ENCODE measurements at places on chromosomes 5 and 9. TPM values are rescaled to one million over a fixed set of nuclear protein-coding genes. Genes with fewer than 3 reads are reported as not detected.

DNA sequence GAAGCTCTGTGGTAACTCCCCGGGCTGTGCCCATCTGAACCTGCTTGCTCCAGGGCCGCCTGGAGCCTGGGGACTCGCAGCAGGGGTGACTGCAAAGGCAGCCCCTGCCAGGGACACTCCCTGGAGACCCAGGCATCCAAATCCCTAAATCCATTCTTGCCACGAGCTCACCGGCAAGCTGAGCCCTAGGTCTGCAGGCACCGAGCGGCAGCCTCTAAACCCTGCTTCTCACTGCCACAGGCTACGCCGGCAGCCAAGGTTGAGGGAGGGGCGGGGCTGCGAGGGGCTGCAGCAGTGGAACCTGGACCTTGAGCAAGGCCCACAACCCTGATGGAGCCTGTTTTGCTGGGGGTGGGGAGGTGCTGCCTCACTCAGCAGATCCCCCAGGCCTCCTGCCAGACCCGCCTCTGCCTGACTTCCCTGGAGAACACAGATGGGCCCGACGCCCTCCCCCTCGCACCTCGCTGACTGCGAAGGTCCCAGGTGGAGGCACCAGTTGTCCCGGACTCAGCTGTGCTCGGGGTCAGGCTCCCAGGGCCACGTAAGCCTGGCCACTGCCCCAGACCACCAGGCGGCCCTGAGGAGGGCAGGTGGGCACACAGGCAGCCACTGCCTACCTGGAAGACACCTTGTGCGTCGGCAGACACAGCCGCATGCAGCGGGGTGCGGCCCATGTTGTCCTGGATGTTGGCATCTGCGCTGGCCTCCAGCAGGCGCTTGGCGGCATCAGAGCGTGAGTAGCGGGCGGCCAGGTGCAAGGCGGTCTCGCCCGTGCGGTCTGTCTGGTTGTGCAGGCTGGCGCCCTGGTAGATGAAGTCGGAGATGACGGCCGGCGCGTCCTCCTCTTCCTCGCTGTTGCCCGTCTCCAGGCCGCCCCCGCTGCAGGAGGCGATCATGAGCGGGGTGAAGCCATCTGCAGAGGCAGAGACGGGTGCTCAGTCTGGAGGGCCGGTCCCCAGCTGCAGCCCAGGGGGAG, 17.4 kb upstream of the SEC16A start:
- H3K4me1 ChIP-seq = no peaks in the 10 kb centered on the region
- no peak for DNase-seq
- H3K36me3 ChIP-seq = peaks cover 71% of the 10 kb centered on the region

- H3K27me3 ChIP-seq = no peaks in the 10 kb centered on the region
- H3K27ac ChIP-seq = peak overlapping the region; percentile 79
- no peaks in the 10 kb centered on the region for H3K36me3 ChIP-seq
- peak overlapping the region; percentile 79 for H3K4me3 ChIP-seq
Measured at GRCh38 chr5:59038798-59039295, 456.0 kb downstream of the RAB3C start.

- H3K27me3 ChIP-seq = no peaks in the 10 kb centered on the region
- no peak overlapping the region for H3K4me3 ChIP-seq
- H3K27ac ChIP-seq = no peak overlapping the region
- H3K4me1 ChIP-seq = no peaks in the 10 kb centered on the region
- no peaks in the 10 kb centered on the region for H3K36me3 ChIP-seq
Measured at GRCh38 chr5:130216286-130216685, 312.0 kb downstream of the CHSY3 start.

DNA sequence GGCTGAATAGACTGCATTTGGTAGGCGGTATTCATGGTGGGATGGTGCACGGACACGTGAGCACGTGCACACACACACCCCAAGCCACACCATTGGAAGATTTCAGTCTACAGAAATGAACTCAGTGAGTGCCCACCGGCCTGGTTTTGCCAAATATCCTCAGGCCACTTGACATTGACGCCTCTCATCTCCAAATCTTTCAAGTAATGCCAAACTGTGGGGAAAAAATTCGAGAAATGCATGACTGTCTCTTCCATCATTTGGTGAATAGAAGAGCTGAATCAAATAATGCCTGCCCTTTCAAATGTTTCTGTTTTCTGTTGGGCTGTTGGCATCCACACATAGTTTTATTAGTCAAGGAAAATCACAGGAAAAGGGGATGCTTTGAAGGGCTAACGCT, 182.3 kb upstream of the EFNA5 start:
- DNase-seq = no peak
- no peaks in the 10 kb centered on the region for H3K36me3 ChIP-seq
- H3K27ac ChIP-seq = no peak overlapping the region
- H3K4me3 ChIP-seq = no peak overlapping the region
- no peaks in the 10 kb centered on the region for H3K4me1 ChIP-seq

DNA sequence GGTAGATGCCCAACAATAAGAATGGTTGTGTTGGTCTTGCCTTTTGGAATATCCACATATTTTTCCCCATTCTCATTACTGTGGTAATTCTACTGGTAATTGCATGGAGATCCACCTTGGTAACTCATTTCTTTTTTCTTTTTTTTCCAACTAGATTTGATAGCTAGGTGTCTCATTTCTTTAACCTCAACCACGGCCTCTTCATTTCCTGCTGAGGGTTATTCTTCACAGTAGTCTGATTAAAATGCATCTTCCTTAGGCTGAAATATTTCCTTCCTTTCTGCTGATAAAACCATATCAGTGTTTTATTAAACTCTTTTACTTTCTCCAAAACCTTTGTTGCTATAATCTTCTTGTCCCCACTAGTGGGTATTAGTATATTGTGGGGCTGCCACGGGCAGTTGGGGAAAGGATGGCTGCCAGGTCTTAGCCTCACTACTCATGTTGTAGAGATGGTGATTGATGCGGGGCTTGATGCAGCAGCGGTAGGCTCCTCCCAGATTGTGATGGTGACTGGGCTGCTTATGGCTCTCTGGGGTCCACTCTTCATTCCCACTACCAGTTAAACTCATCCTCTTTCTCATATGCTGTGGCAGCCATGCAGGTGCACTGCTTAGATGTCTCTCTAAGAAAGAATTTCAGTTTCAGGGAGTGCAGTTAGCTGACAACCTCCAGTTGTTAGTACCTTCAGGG, 35.9 kb downstream of the KIF2A start:
- H3K27me3 ChIP-seq = no peaks in the 10 kb centered on the region
- H3K27ac ChIP-seq = no peak overlapping the region
- DNase-seq = no peak
- H3K36me3 ChIP-seq = no peaks in the 10 kb centered on the region
- H3K4me1 ChIP-seq = no peaks in the 10 kb centered on the region

PSMB7 gene
- 84.3 TPM for total RNA-seq

C6 gene
- total RNA-seq = 15.0 TPM

DNA sequence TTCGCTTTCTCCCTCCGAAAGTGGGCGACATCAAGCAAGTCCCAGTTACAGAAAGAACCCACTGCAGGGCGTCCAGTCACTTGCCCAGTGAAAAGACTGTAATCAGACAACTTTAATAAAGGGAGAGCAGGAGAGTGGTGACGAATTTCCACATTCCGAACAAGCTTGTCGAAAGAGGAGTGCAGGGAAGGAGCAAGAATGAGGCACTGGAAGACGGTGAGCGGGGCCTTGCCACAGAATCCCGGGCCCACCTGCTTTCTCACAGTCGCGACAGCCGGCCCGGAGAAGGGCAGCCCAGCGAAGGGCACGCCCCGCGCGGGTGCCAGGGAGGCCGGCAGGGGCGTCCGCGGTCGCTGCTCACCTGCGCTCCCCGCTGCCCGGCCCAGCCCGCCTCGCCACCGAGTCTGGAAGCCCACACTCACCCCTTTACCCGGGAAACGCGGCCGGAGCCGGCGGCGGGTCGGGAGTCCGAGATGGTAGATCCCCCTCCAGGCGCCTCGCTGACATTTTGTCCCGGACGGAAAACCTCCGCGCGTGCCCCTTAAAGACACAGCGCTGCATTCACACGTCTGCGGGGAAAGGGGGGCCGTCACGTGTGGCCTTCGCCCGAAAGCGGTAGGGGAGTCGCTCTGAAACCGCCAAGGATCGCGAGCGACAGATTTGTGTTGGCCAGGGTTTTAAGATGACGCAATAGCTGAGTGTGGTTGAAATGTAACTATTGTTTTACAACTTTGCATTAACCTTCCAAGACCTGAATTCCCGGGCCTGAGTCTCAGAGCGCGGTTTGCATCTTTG, at the start of gene ZBED3:
ZBED3 (minus strand) TSS at position 597 of the 795 bp plus-strand sequence. CDS start 9,407 bp downstream, outside the sequence.
- peak; percentile 79 for DNase-seq
- peak within 1 kb of the TSS; percentile 97 for H3K27ac ChIP-seq
- H3K4me1 ChIP-seq = peaks cover 20% of the 10 kb centered on the region
- no peaks in the 10 kb centered on the region for H3K36me3 ChIP-seq
- H3K4me3 ChIP-seq = peak within 1 kb of the TSS; percentile 57

DNA sequence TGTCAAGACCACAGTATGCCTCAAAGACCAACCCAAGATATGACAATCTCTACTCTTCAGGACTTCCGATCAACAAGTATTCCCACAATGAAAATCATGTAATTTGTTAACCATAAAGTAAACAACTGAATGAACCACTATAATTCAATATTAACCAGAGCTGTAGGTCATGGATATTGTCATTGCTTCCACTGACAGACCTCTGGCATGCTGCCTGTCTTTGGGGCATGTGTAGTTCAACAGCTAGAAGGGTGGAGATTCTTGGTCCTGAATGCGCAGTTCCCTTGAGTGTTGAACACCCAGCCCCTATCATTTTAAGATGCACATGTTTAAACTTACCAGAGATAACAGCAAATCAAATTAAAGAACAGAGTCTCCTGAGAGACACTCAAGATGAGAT, 283.0 kb downstream of the CEMIP2 start:
- no peak overlapping the region for H3K4me3 ChIP-seq
- H3K36me3 ChIP-seq = no peaks in the 10 kb centered on the region
- DNase-seq = no peak
- no peaks in the 10 kb centered on the region for H3K4me1 ChIP-seq
- no peak overlapping the region for H3K27ac ChIP-seq

DNA sequence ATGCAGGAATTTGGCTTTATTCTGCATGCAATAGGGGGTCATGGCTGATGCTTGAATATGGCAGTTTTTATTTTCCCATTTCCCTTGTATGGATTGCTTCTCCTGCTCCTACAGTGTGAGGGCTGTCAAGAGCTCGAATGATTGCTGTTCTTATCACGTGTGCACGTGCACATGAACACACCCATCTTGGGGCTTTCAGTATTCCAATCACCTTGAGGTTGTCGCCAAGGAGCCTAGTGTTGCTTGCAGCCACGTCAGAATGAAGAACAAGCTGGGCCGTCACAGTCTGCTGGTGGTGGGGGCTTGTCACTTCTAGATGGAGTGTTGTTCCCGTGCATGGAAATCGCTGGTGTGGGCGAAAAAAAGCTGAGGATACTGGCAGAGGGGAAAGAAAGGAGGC, 219.4 kb upstream of the GLRA1 start:
- H3K4me1 ChIP-seq = no peaks in the 10 kb centered on the region
- no peaks in the 10 kb centered on the region for H3K36me3 ChIP-seq
- H3K4me3 ChIP-seq = no peak overlapping the region
- H3K27me3 ChIP-seq = no peaks in the 10 kb centered on the region
- DNase-seq = no peak
- H3K27ac ChIP-seq = no peak overlapping the region

GRCh38 chr9:88726803-88727202, 191.8 kb downstream of the NXNL2 start:
- H3K36me3 ChIP-seq = no peaks in the 10 kb centered on the region
- DNase-seq = no peak

DNA sequence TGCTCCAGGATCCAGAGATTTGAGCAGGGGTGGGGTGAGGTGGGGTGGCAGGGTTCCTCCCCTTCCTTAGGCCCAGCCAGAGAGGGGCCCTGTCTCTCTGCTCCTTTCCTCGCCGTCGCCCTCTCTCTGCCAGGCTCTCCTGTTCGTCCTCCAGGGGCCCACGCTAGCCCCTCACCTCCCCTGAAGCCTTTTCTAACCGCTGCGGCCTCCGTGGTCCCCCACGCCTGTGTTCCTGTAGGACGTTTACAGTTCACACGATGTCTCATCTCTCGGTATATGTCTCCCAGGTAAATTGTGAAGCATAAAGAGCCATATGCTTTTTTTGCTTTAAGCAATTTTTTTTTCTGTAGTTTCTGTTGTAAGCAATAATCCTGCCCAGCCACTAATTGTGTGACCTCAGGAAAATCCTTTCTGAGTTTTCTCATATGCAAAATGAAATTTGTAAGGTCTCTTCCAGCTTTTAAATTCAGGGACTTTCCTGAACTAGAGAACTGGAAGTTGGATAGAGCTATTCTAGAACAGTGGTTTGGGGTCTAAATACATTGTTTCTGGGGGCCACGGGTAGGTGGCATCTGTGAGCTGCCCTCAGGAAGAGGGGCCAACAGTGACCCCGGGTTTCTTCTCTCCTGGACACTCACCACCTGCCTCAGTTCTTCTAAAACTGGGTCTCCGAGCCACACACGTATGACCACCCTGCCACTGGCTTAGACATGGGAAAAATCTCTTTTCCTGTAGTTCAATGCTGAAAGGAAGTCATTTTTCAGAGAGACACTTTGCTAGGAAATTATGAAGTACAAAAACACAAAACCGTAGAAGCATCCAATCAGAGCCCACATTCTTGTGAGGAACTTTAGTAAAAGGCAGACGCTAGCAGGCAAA, 50.2 kb upstream of the ZNF366 start:
- H3K27me3 ChIP-seq = no peaks in the 10 kb centered on the region

DNA sequence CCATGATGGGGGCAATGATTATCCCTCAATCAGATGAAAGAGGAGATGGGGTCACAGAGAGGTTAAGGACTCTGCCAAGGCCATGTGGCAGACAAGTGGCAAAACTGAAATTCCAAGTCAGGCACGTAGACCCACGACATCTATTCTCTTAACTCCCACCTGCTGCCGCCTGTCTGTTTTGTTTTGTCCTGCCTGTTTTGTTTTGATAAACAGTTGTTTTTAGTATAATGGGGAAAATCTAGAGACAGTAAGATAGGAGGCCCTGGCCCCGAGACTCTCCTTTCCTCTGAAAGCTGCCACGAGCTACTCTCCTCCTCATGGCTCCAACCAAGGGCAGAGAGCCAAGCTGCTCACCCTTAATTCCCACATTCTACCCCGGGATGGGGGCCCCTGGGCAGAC, 4.9 kb downstream of the FSTL4 start:
- H3K36me3 ChIP-seq = no peaks in the 10 kb centered on the region
- DNase-seq = no peak
- H3K4me3 ChIP-seq = no peak overlapping the region
- H3K27me3 ChIP-seq = peaks cover 9% of the 10 kb centered on the region

DNA sequence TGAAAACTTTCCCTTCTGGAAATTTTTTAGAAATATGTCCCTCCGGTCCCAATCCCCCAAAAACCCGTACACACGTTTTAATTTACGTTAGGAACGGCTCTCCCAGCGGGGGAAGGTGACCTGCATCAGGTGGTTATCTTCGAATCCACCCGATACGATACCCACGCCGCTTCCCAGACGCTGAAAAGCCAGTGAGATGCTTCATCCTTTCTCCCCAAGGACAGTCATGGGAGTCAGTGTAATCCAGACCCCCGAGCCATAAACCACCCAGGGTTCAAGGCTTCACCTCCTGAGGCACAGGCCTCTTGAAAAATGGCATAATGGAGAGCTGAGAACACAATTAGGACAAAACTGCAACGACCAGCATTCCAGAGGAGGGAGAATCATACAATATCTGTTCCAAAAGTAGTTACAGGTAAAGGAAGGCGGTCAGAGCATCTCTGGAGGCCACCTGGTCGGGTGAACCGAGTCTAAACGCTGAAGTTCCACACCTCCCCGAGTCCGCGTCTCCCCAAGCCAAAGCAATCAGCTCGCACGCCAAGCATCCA, 857 bp downstream of the FAM169A start:
- H3K27me3 ChIP-seq = no peaks in the 10 kb centered on the region
- no peaks in the 10 kb centered on the region for H3K36me3 ChIP-seq
- H3K4me1 ChIP-seq = no peaks in the 10 kb centered on the region
- no peak for DNase-seq

PTGR1 gene
- 50.7 TPM for total RNA-seq

All from thyroid gland (tissue), 4 donors.